Camera-type eye (tissue), 1 donor: ENCODE measurements at places on chromosomes 16 and 17. TPM values are rescaled to one million over a fixed set of nuclear protein-coding genes. Genes with fewer than 3 reads are reported as not detected.

CD300H gene
- not detected for total RNA-seq

KRT40 gene
- 1.4 TPM for total RNA-seq

TNFRSF13B gene
- not detected for total RNA-seq

FOXN1 gene
- total RNA-seq, result not detected

VPS35 gene
- total RNA-seq, result 173 TPM

FMNL1 gene
- 8.5 TPM for total RNA-seq

HCRT gene
- 1.4 TPM for total RNA-seq
